ENCODE measurements at places on chromosomes 11 and 22.

DNA sequence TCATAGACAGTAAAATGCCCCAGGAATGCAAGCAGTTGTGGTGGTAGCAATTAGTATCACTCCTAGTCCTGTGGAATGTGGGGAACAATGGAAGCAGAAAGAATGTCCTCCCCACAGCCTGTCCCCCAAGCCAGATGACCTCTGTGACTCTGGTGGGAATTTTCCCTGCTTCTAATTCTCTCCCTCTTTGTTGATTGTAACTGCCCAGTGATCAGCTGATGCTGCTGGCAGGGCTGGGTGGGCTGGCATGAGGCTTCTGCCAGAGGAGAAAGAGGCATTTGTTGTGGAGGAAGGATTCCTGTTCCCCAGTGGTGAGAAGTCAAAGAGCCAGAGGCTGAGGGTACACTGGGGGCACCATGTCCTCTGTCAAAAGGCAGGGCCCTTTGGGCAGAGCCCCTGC is 116.7 kb upstream of the NCAM1 start:
- H3K27me3 ChIP-seq, result no peaks in the 10 kb centered on the region
- H3K36me3 ChIP-seq, result no peaks in the 10 kb centered on the region
- no peak overlapping the region for H3K27ac ChIP-seq
- no peak overlapping the region for H3K4me3 ChIP-seq

GRCh38 chr22:43209523-43209890 is 22.6 kb upstream of the TTLL12 start:
- H3K4me3 ChIP-seq, result no peak overlapping the region
- no peak for DNase-seq
- no peak overlapping the region for H3K27ac ChIP-seq
- H3K27me3 ChIP-seq, result no peaks in the 10 kb centered on the region
- no peaks in the 10 kb centered on the region for H3K36me3 ChIP-seq

GRCh38 chr22:40407021-40407761 is 36.8 kb downstream of the SGSM3 start:
- H3K27ac ChIP-seq, result no peak overlapping the region
- peaks cover 16% of the 10 kb centered on the region for H3K36me3 ChIP-seq
- no peak overlapping the region for H3K4me3 ChIP-seq
- H3K27me3 ChIP-seq, result no peaks in the 10 kb centered on the region

GRCh38 chr22:28344918-28345703 is 334.5 kb downstream of the TTC28 start:
- no peaks in the 10 kb centered on the region for H3K36me3 ChIP-seq
- H3K27me3 ChIP-seq, result peaks cover 3% of the 10 kb centered on the region
- no peaks in the 10 kb centered on the region for H3K4me1 ChIP-seq
- no peak for DNase-seq

- no peak overlapping the region for H3K4me3 ChIP-seq
- no peaks in the 10 kb centered on the region for H3K27me3 ChIP-seq
- no peak for DNase-seq
Observed at GRCh38 chr22:17984114-17984513, 40.2 kb downstream of the MICAL3 start.

DNA sequence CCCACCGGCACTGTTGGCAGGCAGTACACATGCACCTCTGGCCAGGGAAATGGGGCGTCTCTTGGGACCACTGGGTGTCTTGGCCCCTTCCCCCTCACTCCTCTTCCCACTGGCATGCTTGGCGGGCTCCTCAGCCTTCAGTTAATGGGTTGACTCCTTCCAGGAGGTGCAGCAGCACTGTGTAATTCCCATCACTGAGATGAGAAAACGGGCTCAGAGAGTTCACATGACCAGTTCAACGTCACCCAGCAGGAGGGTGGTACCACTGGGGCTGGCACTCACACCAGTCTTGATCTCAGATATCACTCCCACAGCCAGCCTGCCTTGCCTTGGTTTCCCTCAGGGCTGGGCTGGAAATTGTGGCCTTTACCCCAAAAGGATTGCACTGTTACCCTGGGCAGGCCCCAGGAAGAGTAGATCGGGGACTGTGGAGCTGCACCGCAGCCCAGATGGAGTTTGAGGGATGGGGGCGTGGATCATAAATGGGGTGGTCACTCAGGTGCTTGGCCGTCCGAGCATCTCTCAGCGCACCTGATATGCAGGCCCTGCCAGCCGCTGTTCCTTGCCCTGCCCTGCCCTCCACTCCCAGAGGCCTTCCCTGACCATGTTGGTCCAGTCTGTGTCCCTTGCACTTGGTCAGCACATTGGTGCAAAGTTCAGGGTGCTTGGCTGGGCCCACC is 16.9 kb downstream of the CAPN5 start:
- no peaks in the 10 kb centered on the region for H3K36me3 ChIP-seq
- H3K4me3 ChIP-seq, result no peak overlapping the region
- peaks cover 23% of the 10 kb centered on the region for H3K4me1 ChIP-seq
- peak overlapping the region; percentile 99 for H3K27ac ChIP-seq

DNA sequence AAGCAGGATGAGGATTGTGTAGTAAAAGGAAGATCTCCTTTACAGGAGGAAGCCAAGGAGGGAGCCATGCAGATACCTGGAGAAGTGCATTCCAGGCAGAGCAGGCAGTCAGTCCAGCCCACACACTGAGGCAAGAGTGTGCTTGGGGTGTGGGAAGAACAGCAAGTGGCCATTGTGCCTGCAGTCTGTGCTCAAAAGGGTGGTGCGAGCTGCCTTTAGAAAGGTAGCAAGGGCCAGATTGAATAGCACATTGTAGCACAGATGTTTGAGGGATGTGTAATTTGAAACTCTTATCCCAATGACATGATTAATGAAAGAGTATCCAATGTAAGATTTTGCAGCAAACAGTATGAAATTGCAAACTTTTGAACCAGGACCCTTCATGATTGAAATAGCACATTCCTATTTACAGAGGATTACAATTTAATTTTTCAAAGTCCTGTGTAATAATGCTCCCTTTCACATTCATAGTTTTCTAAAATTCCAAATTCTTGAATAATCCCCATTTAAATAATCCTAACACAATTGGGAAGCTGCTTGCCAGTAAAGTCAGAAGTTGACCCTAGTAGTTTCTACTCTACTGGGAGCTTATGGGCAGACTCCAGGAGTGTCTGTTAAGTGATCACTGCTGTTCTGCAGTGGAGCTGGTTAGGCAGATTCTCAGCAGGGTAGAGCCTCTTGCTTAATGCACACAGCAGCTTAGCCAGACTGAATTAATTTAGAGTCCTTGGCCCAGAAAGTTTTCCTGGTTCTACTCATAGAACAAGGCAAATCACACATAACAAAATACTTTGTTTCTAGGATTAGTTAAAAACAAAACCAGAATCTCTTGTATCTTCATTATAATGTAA is 78.1 kb downstream of the CYB5R2 start:
- H3K4me1 ChIP-seq, result peaks cover 7% of the 10 kb centered on the region
- no peaks in the 10 kb centered on the region for H3K27me3 ChIP-seq
- H3K4me3 ChIP-seq, result no peak overlapping the region
- no peak for DNase-seq

- no peak overlapping the region for H3K4me3 ChIP-seq
- no peaks in the 10 kb centered on the region for H3K27me3 ChIP-seq
- H3K4me1 ChIP-seq, result no peaks in the 10 kb centered on the region
- no peaks in the 10 kb centered on the region for H3K36me3 ChIP-seq
- no peak overlapping the region for H3K27ac ChIP-seq
Observed at GRCh38 chr11:81004576-81004975, 1563.7 kb upstream of the TENM4 start.

- H3K4me3 ChIP-seq, result no peak overlapping the region
- no peaks in the 10 kb centered on the region for H3K4me1 ChIP-seq
- DNase-seq, result no peak
- no peak overlapping the region for H3K27ac ChIP-seq
- no peaks in the 10 kb centered on the region for H3K36me3 ChIP-seq
- peaks cover 3% of the 10 kb centered on the region for H3K27me3 ChIP-seq
Observed at GRCh38 chr11:19840961-19841360, 128.3 kb downstream of the NAV2 start.

- H3K36me3 ChIP-seq, result no peaks in the 10 kb centered on the region
- no peak for DNase-seq
- peaks cover 2% of the 10 kb centered on the region for H3K27me3 ChIP-seq
- no peak overlapping the region for H3K4me3 ChIP-seq
- no peaks in the 10 kb centered on the region for H3K4me1 ChIP-seq
Observed at GRCh38 chr22:17446698-17447097, 77.4 kb downstream of the CECR2 start.

Measured in naive thymus-derived CD8-positive, alpha-beta T cell (primary cell).